Fibroblast of skin of right biceps (primary cell): ENCODE measurements at places on chromosomes 4 and X.

- no peak for DNase-seq
These were observed 150.5 kb downstream of the VCX3A start for GRCh38 chrX:6384371-6384770.

DNA sequence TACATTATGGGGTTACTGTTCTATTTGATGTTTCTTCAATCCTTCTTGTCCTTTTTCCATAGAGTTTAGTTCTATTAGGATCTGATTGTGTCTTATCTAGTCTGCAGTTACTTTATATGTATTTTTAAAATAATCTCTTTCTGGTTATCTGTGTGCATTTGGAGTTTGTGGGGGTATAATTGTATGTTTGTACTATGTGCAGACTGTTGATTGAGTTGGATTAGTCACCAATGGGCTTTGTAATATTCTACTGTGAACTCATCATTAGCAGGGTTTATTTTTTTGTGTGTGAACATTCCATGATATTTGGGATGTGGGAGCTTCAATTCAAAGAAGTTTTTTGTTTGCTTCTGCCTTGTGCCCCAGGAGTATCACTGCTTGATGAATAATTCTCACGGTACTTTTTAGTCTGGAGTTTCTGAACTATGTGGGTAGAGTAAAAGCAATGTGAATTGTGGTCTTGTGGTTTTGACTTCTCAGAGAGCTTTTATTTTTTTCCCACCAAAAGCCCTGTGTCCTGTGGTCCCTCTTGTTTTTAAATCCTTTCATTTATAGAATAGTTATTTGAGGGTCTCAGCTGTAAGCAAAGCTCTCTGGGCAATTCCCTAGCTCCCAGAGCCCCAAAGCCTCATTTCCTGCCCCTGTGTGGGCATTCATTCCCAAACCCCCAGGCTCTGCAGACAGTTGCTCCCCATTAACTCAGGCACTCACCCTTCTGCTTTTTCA is 127.8 kb downstream of the PHKA2 start:
- peak; percentile 75 for DNase-seq

- no peak for DNase-seq
These were observed 14.1 kb upstream of the CA5B start for GRCh38 chrX:15723887-15724517.

GRCh38 chr4:29405116-29405515 is 1315.1 kb upstream of the PCDH7 start:
- DNase-seq = peak; percentile 53

DNA sequence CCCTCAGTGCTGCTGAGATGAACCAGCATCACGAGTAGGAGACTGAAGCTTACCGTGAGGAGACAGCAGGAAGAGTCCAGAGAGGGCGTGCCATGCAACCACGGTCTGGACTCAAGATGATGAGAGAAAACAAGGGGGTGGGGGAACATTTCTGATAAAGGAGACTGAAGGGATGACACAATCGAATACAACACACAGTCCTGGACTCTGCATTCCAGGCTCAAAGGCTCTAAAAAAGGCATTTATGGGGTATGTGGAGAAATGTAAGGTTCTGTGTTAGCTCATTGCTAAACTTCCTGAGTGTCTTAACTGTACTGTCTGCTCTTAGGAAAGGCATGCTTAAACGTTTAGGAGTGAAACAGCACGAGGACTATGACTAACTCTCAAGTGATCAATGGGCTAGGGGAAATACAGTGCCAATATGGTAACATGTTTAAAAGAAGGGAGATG is 20.6 kb upstream of the IRAK1 start:
- DNase-seq = peak; percentile 74

GRCh38 chr4:184748251-184748652 is 14.4 kb upstream of the CENPU start:
- DNase-seq = no peak

DNA sequence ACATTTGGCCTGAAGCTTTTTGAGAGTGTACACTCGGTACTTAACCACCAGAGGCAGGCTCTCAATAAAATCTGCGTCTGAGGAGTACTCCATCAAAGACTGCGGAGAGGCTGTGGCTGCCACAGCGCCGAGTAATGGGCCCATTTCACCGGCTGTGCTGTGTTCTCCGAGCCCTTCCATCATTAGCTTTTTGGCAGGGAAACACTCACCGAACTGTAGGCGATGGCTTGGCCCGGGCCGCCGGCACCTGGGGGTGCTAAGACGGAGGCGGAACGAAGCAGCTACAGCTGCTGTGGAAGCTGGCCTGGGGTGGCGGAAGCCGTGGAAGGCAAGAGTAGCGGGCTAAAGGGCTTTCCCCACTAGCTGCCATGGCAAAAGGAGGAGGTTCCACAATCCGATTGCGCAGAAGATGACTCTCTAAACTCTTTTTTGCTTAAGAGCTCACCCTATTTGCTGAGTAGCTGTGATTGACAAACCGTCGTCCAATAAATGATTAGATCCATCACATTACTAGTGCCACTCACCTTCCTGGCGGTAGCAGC is 48.5 kb upstream of the PABPC1L2A start:
- DNase-seq = no peak
